MG63 (cell line): ENCODE measurements at places on chromosomes 12 and 14. TPM values are rescaled to one million over a fixed set of nuclear protein-coding genes. Genes with fewer than 3 reads are reported as not detected.
A peak's percentile ranks its signal among the peaks of the same experiment; 100 is the strongest.

DNA sequence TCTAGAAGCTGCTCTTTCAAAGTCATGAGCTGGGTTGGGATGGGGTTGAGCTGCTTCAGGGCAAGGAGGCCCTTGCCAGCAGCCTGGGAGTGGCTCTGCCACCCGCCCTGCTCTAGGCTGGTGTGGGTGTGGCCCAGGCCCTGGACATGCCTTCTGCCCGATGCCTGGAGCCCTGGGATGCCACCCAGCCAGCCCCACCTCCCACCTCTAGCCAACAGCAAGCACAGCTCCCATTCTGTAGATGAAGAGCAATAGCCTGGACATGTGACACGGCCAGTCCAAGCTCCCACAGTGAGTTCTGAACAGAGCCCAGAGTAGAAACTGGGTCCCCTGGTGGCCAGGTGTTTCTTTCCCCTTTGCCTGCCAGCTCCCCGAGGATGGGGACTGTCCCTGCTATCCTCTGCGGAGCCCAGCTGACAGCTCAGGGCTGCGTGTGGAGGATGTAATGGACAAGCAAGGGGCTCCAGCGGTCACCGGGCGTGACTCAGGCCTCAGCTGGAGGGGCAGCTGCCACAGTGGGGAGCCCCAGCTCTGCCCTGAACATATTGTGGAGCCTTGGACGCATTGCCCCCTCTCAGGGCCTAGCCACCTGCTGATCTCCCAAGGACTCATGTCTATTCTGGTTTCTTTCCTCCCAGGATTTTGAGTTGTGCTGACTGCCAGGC lies 165.2 kb downstream of the TSPAN9 start:
- DNase-seq: peak; percentile 18

GRCh38 chr12:51823875-51824565 lies 24.5 kb downstream of the FIGNL2 start:
- no peak for DNase-seq

DNA sequence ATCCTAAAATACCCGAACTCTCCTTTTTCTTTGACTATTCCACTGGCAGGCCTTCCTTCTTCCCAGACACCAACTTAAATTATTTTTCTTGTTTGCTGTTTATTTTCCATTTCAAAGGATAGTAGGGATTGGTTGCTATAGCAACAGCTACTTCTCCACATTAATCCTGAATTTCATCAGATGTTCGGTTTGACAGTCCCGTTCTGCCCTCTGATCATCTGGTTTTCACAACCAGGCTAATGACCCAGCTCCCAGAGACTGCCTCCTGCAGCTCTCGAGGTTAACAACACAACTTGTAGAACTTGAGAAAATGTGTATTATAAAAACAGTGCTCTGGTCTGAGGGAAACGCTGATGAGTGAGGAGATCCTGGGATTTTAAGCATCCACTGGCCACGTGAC lies 45.5 kb downstream of the NUAK1 start:
- no peak for DNase-seq

DNA sequence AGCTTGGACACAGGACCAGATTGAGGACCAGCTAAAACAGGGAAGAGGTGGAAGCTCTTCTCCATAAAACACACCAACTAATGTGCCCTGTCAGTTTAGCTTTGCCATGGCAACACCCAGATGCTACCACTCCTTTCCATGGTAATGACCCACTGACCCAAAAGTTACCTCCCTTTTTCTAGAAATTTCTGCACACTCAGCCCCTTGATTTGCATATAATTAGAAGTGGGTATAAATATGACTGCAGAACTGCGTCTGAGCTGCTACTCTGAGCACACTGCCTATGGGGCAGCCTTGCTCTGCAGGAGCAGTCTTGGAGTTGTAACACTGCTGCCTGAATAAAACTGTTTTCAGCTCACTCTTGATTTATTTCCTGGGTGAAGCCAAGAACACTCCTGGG lies 3.2 kb upstream of the TDG start:
- no peak for DNase-seq

GRCh38 chr14:76937181-76938091 lies 91.1 kb downstream of the IRF2BPL start:
- peak; percentile 60 for DNase-seq

- DNase-seq: no peak
Observed at GRCh38 chr14:103163199-103163598, 39.9 kb downstream of the TNFAIP2 start.

Gene HHIPL1
- total RNA-seq: not detected in 2 replicates

Gene ESRRB
- total RNA-seq: 0.03 TPM in 1 of 2 replicates, not detected in the other
